ENCODE measurements at places on chromosomes 16 and 17.

DNA sequence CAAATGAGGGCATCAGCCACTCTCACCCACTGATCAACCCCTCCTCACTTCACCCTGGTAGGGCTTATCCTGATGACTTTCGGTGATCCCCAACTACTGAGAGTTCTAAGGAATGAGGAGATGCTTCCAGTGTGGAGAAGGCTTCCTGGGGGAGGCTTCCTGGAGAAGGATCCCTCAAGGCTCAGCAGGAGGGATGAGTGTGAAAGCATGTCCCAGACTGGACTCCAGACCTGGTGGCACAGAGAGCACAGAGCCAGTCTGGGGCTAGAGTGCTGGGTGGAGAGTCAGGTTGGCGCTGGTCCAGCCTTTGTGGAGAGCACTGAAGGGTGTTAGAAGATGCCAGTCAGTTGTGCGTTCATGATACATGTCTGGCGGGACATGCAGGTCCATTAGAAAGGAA lies 53.7 kb downstream of the PLD6 start:
- DNase-seq, result peak; percentile 70

- peak; percentile 22 for DNase-seq
These were observed 55.1 kb downstream of the ZNRF1 start for GRCh38 chr16:75053791-75054555.

GRCh38 chr17:43755389-43755875 lies 3.2 kb downstream of the SOST start:
- no peak for DNase-seq

DNA sequence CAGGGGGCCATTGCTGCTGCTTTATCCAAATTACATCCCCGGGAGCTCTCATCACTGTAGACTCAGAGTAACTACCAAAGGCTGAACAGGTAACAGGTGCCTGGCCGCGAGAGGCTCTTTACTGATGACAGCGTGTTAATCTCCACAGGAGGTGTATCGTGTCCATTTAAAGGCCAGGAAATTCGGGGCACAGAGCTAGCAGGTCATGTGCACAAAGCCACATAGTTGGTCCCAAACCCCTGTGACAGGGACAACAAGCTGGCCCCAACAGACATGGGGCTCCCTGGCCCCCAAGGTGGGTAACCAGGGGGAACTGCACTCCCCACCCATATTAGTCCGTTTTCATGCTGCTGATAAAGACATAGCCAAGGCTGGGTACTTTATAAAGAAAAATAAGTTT lies 55.3 kb upstream of the RBFOX3 start:
- no peak for DNase-seq

DNA sequence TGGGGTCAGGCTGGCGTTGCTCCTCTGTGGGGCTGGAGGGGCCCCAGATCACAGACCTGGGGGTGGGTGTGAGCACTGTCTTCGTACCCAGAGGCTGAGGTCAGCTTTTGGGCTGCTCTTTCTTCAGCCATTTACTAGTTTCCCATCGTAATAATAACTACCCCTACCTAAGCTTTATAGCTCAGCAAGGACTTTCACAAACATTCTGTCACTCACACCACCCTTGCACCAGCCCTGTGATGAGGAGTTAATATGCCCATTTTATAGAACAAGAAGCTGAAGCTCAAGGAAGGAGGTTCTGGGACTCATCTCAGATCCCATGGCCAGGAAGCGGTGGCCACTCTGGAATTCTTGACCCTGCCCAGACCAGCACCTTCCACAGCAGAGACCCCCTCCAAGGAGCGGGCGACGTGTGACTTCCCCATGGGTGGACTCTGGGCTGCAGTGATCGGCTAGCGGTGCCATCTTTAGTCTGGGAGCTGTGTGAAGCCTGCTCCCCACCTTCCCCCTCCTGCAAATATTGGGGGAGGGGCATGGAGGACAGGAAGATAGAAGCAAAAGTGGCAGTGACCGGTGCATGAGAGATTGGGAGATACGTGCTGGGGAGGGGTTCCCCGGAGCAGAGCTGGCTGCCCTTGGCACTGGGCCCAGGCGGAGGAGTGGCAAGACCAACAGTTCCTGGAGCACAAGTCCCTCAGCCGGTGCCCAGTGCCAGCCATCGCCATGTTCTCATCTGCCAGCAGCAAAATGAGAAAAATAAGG lies 81.8 kb upstream of the TOB1 start:
- DNase-seq, result no peak
